Activated CD4-positive, alpha-beta T cell treated with anti-CD3 and anti-CD28 coated beads for 4 hours (primary cell): ENCODE measurements at places on chromosomes 3 and 15.

- no peak for DNase-seq
Observed at GRCh38 chr15:62145015-62145735, 19.9 kb downstream of the C2CD4B start.

GRCh38 chr15:85456798-85457197, 76.4 kb downstream of the AKAP13 start:
- no peak for DNase-seq

DNA sequence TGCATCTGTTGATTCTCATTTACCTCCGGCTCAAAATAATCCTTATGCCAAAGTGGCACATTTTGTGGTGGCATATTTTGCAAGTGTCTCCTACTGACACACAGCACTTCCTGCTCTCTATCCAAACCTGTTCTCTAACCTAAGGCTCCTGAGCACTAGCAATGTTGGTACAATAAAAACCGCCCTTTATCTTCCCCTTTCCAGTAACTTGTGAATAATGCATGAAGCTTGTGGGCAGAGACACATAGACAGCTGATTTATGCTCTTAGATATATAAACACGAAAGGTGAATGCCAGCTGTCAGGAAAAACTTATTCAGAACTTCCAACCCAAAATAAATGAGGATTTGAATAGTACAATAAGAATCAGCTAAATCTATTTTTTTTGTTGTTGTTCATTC, 34.6 kb upstream of the ARPIN start:
- DNase-seq = no peak

GRCh38 chr15:57503051-57503702, 88.5 kb upstream of the MYZAP start:
- no peak for DNase-seq
